Sigmoid colon (tissue), 7 donors: ENCODE measurements at places on chromosomes 11 and 22. TPM values are rescaled to one million over a fixed set of nuclear protein-coding genes. Genes with fewer than 3 reads are reported as not detected.
A peak's percentile ranks its signal among the peaks of the same experiment; 100 is the strongest.

SLC29A2 gene
- 2.5 TPM for polyA plus RNA-seq

- no peak for DNase-seq
Measured at GRCh38 chr11:24890426-24890825, 393.6 kb downstream of the LUZP2 start.

DNA sequence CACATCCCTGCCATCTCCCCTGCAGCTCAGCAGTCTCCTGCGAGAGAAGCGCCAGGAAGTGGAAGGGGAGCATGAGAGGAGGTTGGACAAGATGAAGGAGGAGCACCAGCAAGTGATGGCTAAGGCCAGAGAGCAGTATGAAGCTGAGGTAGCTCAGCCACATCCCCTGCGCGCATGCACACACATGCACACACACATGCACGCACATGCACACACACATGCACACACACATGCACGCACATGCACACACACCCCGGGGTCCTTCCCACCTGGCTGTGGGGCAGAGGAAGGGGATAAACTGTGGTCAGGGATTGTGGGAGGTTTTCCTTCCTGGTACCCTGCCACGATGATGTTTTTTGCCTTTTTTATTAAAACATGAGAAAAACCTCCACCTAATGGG, 65.3 kb downstream of the CEP164 start:
- DNase-seq: peak; percentile 45

GRCh38 chr11:70397983-70398833, at the start of gene CTTN:
Gene CTTN (plus strand): TSS chr11:70398529. CDS start chr11:70407298, 8,769 bp downstream.
- DNase-seq: peak; percentile 93

- no peak for DNase-seq
Measured at GRCh38 chr22:38066381-38067027, 9.3 kb downstream of the PICK1 start.

DNA sequence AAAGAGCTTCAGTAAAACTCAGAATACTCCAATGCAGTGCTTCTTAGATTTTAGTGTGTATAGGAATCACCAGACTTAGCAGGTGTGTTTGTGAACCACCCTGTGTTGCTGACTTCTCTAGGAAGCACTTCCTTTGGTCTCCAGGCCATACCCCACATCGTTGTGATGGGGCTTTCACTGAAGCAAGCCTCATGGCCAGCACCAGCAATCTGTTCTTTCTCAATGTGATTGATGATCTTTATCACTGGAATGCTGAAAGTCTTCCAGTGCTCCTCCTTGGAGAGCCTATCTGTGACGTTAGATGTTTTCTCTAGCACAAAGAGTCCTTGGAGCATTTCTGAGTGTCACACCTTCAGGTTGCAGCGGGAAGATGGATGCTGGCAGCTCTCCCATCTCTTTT, 280.5 kb downstream of the DDX10 start:
- no peak for DNase-seq

DNA sequence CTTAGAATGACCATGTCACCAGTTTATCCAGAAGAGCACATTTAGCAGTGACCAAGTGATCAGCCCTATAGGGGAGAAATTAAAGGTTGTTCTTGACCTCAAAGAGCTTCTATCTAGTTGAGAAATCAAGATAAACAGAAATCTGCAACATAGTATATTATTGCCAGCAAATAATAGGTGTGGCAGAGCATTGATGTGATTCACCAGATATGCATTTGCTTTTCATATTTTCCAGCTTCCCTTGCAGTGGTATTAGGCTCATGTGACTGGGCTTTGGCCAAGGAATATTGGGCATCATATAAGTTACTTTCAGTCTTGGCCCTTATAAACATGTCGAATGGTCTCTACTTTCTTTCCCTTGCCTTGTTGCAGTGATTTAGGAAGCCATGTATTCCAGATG, 34.5 kb downstream of the COMMD9 start:
- no peak for DNase-seq

DNA sequence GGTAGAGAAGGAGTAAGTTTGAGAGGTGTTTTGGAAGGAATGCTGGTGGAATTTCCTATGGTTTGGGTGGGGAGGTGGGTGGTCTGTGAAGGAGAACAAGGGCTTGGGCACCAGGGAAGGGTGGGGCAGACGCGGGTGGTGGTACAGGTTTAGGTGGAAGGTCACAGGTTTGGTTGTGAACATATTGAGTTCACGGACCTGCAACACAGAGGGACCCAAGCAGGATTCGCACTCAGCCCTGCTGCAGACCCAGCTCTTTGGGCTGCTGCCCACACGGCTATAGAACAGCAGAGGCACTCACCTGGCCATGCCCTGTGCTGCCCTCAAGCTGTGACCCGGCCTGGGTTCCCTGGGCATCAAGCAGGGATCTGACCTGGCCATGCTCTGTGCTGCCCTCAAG, 33.5 kb upstream of the EMID1 start:
- peak; percentile 54 for DNase-seq

A4GALT gene
- polyA plus RNA-seq: 1.6 TPM

DNA sequence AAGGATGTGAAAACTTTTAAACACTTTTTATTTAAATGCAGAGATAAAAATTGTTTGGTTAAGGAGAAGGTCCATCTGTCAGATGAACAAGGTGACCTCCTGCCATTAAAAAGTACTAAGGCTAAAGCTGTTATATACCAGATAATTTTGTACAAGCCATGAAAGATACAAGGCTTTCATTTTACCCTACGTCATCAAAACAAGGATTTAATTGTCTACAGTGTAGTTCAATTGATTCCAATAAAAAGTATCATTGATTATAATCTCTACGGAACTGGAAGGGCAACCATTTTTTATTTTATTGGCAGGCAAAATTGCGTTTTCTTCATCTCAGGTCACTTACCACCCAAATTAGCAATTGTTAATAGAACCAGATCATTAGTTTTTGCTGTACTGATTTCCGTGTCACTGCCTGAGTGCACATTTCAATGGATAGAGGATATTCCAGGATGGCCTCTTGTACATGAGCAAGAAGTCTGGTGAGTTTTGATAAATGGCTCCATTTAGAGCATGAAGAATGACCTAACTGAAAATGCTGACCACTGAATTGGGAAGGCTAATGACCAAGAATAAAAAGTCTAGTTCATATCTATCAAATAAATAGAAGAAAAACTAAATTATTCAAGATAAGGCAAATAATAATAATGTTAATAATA, 564.9 kb downstream of the JRKL start:
- DNase-seq: no peak

TYR gene
- not detected for polyA plus RNA-seq

GRCh38 chr22:37154925-37155712, 5.4 kb upstream of the IL2RB start:
- DNase-seq: no peak

DNA sequence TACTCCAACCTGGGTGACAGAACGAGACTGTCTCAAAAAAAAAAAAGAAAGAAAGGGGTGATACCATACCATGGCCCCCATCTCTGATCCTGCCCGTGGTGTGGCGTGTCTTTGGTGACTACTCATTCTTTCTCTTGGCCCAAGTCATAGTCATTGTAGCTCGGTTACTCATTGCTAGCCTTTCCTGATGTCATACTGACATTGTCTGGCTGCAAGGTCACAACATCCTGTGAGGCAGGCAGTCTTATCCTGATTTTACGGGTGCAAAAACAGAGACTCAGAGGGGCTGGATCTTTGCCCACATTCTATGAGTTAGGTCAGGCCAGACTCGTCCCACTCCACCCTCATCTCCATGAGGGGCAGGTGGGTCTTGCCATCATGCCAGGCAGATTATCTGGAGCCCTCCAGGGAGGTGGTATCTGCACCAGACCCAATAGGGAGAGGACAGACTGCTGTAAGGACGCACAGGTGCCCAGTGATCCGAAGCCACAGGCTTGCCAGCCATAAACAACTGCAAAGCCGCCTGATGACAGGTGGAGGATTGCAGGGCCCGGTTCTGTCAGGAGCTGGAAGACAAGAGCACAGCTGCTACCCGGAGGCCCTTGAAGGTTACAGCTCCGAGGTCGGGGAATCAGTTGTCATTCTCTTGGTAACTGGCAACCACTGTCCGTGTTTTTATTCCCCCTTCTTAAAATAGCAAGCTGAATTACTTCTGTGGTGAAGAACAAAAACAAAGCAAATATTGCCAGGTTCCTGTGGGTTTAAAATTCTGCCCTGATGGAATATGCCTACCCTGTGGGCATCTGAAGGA, 13.8 kb downstream of the TOM1 start:
- DNase-seq: peak; percentile 67

HTR3B gene
- polyA plus RNA-seq: not detected

DNA sequence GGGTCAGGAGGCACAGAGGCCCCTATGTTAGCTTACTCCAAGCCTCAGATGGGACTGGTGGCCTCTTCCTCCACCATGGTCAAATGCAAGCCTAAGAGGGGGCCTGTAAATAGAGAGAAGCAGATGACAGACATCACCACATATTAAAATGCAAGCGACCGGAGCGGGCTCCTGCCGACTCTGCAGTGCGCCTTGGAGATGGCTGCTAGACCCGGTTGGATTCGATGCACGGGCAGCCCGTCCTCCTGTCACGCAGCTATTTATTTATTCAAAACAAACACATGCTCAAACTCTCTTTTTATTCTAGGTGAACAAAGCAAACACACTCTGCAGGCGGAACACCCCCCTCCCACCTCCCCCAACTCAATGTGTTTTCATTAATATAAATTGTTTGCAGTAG, 208.0 kb downstream of the DSCAML1 start:
- DNase-seq: peak; percentile 40

GNG3 gene
- not detected for polyA plus RNA-seq

DNA sequence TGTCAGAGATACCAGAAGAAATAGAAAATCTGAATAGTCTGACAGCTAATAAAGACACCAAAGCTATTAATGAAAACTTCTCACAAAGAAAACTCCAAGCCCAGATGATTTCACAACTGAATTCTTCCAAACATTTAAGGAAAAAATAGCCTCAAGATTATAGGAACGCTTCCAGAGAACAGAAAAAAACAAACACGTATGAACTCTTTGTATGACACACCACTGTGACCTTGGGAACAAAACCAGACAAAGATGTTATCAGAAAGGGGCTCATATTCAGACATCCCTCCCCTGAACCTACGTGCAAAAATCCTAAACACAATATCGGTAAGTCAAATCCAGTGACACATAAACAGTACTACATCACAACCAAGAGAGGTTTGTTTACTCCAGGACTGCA, 23.5 kb downstream of the CERK start:
- DNase-seq: no peak

GRCh38 chr11:114358716-114359115, 41.6 kb downstream of the C11orf71 start:
- no peak for DNase-seq

DNA sequence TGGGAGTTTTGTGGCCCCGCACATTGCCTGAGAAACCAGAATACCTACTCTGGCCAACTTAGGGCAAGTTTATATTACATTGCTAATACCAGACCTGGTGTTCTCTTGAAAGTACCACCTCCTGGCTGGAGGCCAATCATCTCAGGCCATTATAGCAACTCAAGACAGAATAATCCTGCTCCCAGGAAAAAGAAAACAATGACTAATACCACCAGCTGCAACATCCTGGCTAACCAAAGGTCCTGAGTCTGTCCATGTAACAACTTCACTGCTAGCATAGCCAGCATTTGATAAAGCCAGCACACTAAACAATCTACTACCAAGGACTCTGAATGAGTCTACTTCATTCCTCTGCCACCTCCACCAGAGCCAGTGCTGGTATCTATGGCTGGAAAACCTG, 1298.7 kb upstream of the CNTN5 start:
- DNase-seq: no peak

PTGDR2 gene
- 0.60 TPM for polyA plus RNA-seq

DNA sequence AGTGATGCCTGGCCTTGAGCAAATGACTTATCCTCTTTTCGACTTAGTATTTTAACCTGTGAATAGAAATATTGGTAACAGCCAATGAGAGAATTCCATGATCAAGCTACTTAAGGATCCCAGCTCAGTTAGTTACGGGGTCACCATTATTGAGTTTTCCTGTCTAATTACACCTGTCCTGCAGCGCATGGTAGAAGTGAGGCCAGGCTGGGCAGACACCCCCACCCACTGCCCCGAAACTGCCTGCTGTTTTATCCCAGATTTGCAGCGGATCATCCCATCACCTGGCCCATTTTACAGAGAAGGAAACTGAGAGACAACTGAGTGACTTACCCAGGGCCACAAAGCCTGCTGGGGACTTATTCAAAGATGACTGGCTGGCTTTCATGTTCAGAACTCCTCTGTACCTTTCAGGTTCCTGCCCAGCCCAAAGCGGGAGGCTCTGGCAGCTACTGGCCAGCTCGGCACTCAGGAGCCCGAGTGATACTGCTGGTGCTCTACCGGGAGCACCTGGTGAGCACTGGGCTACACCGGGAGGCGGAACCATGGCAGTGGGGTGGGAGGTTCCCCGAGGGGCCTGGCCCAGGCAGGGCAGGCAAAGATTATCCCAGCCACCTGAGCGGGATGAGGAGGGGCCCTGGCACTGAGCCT, 1.4 kb downstream of the MUS81 start:
- peak; percentile 70 for DNase-seq

GRCh38 chr11:1435820-1436467, 46.2 kb downstream of the BRSK2 start:
- no peak for DNase-seq

CCDC116 gene
- polyA plus RNA-seq: not detected

DNA sequence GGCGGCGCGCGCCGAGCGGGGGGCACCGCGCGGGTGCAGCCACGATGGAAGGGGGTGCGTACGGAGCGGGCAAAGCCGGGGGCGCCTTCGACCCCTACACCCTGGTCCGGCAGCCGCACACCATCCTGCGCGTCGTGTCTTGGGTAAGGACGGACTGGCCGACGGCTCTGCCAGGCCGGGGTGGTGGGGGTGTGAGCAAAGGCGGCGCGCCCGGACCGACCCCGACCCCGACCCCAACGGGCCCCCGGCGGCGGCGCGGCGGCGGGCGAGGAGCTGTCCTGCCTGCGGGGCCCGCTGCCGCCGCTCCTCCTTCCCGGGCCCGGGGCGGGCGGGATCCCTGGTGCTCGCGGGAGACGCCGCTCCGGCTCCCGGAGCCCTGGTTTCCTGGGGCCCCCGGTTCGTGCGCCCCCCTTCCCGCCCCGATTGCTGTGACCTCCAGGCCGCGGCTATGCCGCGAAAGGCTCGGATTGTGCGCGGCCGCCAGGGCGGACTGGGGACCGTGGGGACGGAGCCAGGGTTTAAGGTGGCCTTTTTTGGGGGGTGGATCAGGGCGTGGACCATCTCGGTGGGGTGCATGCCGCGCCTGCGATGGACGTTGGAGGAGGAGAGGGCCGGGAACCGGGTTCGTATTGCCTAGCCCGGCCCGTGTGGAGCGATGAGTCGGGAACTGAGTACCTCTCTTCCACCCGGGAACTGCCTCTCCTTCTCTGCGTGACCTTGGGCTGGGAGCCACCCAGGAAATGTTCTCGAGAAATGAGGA, at the start of gene SYNGR1:
Gene SYNGR1, plus strand, starts transcription at position 25 of the 760 bp plus-strand sequence. Its CDS starts 20 bp downstream, at position 45.
- no peak for DNase-seq

GRCh38 chr11:34223907-34224306, 118.5 kb downstream of the NAT10 start:
- DNase-seq: no peak

- peak; percentile 75 for DNase-seq
Measured at GRCh38 chr11:125165111-125165842, 726 bp downstream of the PKNOX2 start.

DNA sequence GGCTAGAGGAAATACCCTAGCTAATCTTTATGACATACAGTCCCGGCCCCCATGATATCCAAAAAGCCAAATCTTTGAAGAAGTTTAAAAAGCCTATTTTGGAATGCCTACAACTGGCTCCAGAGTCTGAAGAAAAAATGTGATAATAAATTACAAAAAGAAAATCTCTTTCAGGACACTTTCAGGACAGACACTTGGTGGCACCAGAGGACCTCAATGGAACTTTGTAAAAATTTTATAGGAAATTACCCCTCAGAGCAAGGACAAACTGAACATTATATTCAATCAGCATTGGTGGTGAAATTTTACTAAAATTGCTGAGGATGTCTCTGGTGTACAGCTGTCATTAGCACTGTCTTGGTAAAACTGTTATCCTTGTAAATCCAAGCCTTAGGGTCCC, 81.0 kb downstream of the CCDC73 start:
- DNase-seq: no peak

ABCC8 gene
- 2.6 TPM for polyA plus RNA-seq
